HT-29 (cell line): ENCODE measurements at places on chromosomes 5 and 9. TPM values are rescaled to one million over a fixed set of nuclear protein-coding genes. Genes with fewer than 3 reads are reported as not detected.

KLF9 gene
- 4.0 and 4.4 TPM in 2 replicates for total RNA-seq

SRD5A1 gene
- total RNA-seq: 41.9 and 67.3 TPM in 2 replicates

ELOVL7 gene
- total RNA-seq: 4.4 and 6.4 TPM in 2 replicates

- no peak for DNase-seq
Observed at GRCh38 chr9:83422527-83422926, 115.7 kb downstream of the FRMD3 start.

DNA sequence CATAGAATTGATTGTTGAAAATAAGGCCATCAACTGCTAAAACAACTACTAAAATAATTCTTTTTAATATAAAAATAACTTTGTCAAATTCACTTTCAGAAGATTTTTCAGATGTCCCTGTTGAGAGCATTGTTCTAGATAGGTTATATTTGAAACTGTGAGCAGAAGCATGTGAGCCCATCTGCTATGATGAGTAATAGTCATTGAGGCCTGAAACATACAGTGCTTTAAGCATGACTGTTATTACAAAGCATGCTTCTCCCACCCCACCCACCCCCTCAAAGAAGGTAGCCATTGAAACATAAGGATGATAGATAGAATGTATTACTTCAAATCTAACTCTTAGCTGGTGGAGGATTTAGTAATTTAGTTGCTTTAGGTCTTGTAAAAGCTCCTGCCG lies 86.0 kb downstream of the UHRF2 start:
- DNase-seq: no peak

- DNase-seq: no peak
Observed at GRCh38 chr9:112037281-112038016, 137.6 kb downstream of the SUSD1 start.
